ENCODE measurements at places on chromosomes 3 and 15. TPM values are rescaled to one million over a fixed set of nuclear protein-coding genes. Genes with fewer than 3 reads are reported as not detected.
A peak's percentile ranks its signal among the peaks of the same experiment; 100 is the strongest.

DNA sequence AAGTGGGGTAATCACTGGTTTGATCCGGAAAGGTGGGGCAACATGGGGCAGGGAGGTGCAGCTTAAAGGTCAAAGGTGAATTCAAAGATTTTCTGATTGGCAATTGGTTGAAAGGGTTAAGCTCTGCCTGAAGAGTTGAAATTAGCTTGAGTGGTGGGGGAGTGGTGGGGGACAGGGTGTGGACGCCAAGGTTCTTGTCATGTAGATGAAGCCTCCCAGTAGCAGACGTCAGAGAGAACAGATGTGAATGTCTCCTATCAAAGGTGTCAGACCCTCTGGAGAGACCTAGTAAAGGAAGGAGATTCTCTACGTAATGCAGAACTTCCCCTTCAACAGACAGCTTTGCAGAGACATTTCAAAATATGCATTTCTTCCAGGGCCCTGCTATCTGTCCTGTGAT is 62.8 kb downstream of the ABCC5 start:
- no peak overlapping the region for H3K4me3 ChIP-seq
- no peaks in the 10 kb centered on the region for H3K36me3 ChIP-seq
- DNase-seq: no peak
- H3K27ac ChIP-seq: no peak overlapping the region
- no peaks in the 10 kb centered on the region for H3K4me1 ChIP-seq

The SEMA5B gene
- 0.33 TPM for total RNA-seq

DNA sequence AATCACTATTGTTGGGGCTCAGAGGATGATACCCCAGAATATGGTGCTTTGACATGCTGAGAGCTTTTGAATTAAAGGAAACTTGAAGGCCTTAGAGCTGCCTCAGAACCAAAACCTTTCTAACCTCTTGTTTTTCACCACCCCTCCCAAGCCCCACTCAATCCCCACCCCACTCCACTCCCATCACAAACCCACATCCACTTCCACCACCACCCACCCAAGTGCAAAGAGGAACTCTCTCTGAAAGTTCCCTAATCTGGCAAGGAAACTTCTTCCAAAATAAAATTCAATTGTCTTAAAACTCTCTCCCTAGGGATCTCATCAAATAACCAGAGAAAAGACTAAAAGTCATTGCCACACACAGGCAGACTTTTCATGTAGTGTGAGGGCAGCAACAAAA is 301.2 kb upstream of the ARHGEF26 start:
- no peak overlapping the region for H3K27ac ChIP-seq
- no peaks in the 10 kb centered on the region for H3K27me3 ChIP-seq
- no peak for DNase-seq

The SLC4A7 gene
- 11.8 TPM for total RNA-seq

DNA sequence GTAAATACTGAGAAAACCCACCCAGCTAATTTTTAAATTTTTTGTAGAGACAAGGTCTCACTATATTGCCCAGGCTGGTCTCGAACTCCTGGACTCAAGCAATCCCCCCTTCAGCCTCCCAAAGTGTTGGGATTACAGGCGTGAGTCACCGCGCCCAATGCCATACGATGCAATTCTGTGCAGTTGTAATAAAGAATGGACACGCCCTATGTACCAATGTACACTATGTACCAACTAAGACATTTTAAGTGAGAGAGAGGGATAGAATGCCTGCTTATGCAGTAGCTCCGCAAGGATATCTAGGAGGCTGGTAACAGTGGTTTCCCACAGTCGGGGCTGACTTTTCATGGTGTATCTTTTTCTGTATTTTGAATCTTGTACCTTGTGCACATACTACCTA is 14.6 kb downstream of the ZNF710 start:
- no peaks in the 10 kb centered on the region for H3K36me3 ChIP-seq
- H3K27me3 ChIP-seq: no peaks in the 10 kb centered on the region
- DNase-seq: no peak
- H3K4me1 ChIP-seq: peaks cover 48% of the 10 kb centered on the region
- H3K4me3 ChIP-seq: no peak overlapping the region

The BFSP2 gene
- total RNA-seq: not detected

DNA sequence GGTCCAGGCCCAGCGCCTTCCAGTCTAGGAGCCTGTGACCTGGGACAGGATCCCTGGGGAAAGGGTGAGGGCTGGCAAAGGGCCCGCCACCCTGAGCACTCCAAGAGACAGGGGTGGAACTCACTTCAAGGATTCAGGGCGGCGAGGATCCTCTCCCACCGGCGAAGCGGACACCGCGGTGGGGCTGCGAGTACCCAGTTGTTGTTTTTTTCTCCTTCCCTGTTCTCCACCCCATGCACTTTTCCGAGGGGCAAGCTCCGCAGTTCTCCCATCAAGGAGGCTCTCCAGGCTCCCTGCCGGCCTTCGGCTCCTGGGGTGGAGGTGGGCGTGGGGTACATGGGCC is 387 bp upstream of the PAQR5 start:
- peak; percentile 61 for DNase-seq
- H3K27me3 ChIP-seq: no peaks in the 10 kb centered on the region
- peak overlapping the region; percentile 76 for H3K27ac ChIP-seq

GRCh38 chr15:55618387-55618786 is 30.2 kb upstream of the PYGO1 start:
- no peak overlapping the region for H3K27ac ChIP-seq
- H3K27me3 ChIP-seq: no peaks in the 10 kb centered on the region
- no peaks in the 10 kb centered on the region for H3K4me1 ChIP-seq
- H3K36me3 ChIP-seq: no peaks in the 10 kb centered on the region
- H3K4me3 ChIP-seq: no peak overlapping the region
- DNase-seq: no peak

The RAB27A gene
- 71.4 TPM for total RNA-seq

The TLR9 gene
- 1.1 TPM for total RNA-seq

DNA sequence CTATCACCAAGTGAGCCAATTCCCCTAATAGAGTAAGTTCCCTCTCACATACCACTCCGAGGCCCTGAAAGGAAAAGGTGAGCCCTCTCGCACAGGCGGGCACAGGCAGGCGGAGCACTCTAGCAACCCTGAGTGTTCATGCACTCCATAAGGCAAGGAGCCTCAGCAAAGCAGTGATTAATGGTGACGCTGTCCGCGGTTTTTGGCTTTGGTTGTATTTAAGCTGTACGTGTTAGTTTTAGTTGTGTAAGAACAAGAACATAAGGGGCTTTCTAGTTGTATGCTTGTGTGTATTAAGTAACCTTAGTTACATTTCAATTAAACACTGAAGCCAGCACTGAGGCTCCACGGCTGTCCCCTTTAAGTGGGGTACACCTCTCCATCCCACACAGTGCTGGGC is 33.1 kb downstream of the KLHL25 start:
- H3K4me3 ChIP-seq: no peak overlapping the region
- H3K4me1 ChIP-seq: no peaks in the 10 kb centered on the region
- no peak for DNase-seq
- H3K36me3 ChIP-seq: no peaks in the 10 kb centered on the region
- no peak overlapping the region for H3K27ac ChIP-seq

DNA sequence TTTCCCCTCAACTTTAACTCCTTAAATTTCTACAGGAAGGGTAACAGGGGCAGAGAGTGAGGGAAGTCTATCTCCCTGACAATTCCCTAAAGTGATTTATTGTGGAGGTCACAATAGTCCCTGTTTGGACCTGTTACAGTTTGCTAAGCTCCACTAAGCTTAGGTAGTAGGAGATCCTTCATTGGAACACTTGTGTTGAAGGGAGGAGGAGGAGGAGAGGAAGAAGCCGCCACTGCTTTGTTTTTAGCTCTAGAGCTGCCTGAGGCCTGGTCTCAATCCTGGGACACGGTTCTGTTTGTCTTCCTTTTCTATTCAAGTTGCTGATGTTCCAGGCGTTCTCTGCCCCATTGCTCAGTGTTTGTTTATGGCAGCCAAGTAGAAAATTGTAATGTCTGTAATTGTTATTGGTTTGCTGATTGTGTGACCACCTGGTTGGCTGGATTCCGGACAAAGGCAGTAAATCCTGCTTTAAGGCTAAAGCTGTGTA is 48.4 kb downstream of the HES1 start:
- H3K27ac ChIP-seq: no peak overlapping the region
- no peak overlapping the region for H3K4me3 ChIP-seq
- no peaks in the 10 kb centered on the region for H3K4me1 ChIP-seq
- DNase-seq: no peak

- no peak for DNase-seq
- no peaks in the 10 kb centered on the region for H3K27me3 ChIP-seq
- no peak overlapping the region for H3K27ac ChIP-seq
- no peak overlapping the region for H3K4me3 ChIP-seq
These were observed 104.5 kb upstream of the BFSP2 start for GRCh38 chr3:133295199-133295901.

The DZIP3 gene
- 25.0 TPM for total RNA-seq

- H3K4me3 ChIP-seq: no peak overlapping the region
- H3K36me3 ChIP-seq: no peaks in the 10 kb centered on the region
- no peak for DNase-seq
- no peak overlapping the region for H3K27ac ChIP-seq
These were observed 533.7 kb upstream of the ATP11B start for GRCh38 chr3:182259579-182259978.

Measured in upper lobe of left lung (tissue), 6 donors.